Lung (tissue), 17 donors: ENCODE measurements at places on chromosomes 3 and 15. TPM values are rescaled to one million over a fixed set of nuclear protein-coding genes. Genes with fewer than 3 reads are reported as not detected.

The HESX1 gene
- 0.76 TPM for polyA plus RNA-seq

The STAC gene
- polyA plus RNA-seq: 1.3 TPM

The C3orf22 gene
- not detected for polyA plus RNA-seq

The DLEC1 gene
- 4.2 TPM for polyA plus RNA-seq

The EXD1 gene
- polyA plus RNA-seq: 0.05 TPM

The SLCO3A1 gene
- polyA plus RNA-seq: 41.0 TPM

The GRM2 gene
- polyA plus RNA-seq: 0.13 TPM

The CADPS gene
- polyA plus RNA-seq: 0.13 TPM

The NR2F2 gene
- 15.0 TPM for polyA plus RNA-seq

The GUCA1C gene
- polyA plus RNA-seq: not detected

The C3orf70 gene
- polyA plus RNA-seq: 0.67 TPM

The GATA2 gene
- 31.4 TPM for polyA plus RNA-seq

The GPR149 gene
- not detected for polyA plus RNA-seq

The RNF123 gene
- polyA plus RNA-seq: 22.2 TPM

The DUOX2 gene
- 2.1 TPM for polyA plus RNA-seq

The SLC7A14 gene
- polyA plus RNA-seq: not detected

The ATP8B4 gene
- 2.4 TPM for polyA plus RNA-seq

The SI gene
- polyA plus RNA-seq: not detected
